Activated T-helper 1 cell treated with anti-CD3 and anti-CD28 coated beads, Interleukin-2, amount 50 U/mL, for 16 hours (primary cell): ENCODE measurements at places on chromosomes 2 and 18.

DNA sequence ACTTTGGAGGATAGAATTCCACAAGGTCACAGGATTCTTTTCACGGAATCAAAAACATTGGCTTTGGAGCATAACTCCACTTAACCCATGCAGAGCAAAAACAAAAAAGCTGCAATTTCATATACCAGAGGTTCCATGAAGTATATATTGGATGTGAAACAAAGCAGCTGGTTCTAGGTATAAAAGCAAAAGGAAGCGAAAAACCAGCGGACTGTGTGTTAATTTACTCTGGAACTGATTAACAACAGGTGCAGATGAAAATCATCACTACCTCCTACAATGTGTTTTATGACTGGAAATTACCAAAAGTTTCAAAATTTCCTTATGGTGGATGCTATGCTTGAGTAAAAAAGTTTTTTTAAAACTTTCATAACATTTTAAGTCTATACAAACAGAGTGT lies 54.4 kb upstream of the LINC00305 start:
- no peak for DNase-seq

GRCh38 chr2:174762464-174762863 lies 1.8 kb downstream of the CHRNA1 start:
- DNase-seq = no peak

DNA sequence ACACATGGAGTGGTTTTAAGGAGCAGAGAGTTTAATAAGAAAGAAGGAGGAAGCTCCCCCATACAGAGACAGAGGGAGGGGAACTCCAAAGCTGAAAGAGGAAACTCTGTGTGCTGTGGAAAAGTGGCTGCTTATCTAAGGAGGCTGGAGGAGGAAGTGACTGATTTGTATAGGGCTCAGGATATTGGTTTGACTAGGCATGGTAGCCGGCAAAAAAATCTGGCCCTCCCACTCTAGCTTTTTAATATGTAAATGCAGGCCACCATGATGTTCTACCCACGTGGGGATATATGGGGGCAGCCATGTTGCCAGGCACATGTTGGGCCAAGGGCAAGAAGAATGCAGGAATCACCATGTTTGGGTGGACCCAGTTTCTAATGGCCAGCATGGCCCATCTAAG lies 64.3 kb downstream of the HNMT start:
- DNase-seq = no peak

GRCh38 chr2:147760984-147761383 lies 83.8 kb upstream of the ACVR2A start:
- DNase-seq = no peak

DNA sequence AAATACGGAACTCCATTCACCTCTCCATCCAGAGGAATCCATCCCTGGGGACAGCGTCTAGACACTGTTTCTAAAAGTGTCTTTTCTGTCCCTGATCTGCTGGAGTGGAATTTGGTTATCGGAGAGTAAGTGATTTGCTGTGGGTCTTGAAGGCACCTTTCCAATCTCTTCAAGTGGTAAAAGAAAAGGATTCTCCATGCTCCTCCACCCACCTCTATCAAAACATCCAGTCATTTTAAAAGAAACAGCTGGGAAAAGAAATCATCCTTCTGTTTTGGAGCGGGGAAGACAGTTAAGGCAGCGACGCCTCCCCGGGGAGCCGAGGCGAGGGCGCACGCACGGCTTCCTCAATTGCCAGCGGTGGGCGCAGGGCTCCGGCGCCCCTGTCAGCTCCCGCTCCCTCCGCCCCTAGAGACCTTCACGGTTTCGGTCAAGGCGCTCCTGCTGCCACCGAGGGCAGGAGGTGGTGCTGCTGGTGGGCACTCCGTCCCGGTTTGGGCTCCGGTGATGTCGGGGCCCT lies 547 bp downstream of the SLC35F5 start:
- no peak for DNase-seq

- DNase-seq = no peak
These were observed 8.9 kb downstream of the EMILIN2 start for GRCh38 chr18:2855560-2856350.
